ENCODE measurements at places on chromosomes 12 and 14.

DNA sequence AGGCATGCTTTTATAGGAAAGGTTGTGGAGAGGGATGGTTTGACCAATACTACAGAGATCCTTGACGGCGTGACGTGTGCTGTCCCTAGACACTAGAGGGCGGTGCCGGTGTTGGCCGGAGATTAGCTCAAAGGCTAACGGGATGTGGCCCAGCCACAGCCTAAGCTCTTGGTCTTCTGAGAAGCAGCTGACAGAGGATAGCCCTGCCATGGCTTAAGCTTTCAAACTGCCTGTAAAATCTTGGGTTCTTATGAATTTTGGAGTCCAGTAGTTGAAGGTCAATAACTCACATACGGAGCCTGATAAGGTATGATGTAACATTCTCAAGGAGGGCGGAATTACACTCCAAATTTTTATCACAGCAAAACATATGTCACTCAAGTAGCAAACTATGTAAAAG is 515.7 kb upstream of the ATXN7L3B start:
- DNase-seq = no peak

- DNase-seq = no peak
These were observed 70.6 kb downstream of the TMEM132C start for GRCh38 chr12:128337431-128338170.

- DNase-seq = no peak
These were observed 46.9 kb downstream of the EFCAB11 start for GRCh38 chr14:89907655-89908054.

DNA sequence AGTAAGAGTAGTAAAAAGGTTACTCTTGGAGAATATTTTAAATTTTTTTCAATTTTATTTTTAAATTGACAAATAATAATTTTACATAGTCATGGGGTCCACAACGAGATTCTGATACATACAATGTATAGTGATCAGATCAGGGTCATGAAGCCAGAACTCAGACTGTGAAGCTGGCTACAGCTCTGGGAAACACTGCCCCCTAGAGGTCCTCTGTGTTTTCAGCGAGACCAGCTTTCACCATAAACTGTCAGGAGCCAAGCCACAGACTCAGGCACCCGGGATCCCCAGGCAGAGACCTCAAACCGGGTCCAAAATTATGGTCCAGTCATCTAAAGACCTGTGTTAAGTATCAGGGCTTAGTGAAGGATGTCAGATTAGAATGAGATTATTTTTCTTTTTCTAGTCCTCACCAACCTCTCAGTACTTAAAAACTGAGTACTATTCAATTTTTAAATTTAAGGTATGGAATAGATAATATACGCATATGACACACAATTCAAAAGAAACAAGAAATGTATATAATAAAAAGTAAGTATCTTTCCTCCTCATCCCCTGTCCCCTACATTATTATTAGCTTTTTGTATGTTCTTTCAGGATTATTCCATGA is 397.1 kb downstream of the MDGA2 start:
- DNase-seq = no peak

DNA sequence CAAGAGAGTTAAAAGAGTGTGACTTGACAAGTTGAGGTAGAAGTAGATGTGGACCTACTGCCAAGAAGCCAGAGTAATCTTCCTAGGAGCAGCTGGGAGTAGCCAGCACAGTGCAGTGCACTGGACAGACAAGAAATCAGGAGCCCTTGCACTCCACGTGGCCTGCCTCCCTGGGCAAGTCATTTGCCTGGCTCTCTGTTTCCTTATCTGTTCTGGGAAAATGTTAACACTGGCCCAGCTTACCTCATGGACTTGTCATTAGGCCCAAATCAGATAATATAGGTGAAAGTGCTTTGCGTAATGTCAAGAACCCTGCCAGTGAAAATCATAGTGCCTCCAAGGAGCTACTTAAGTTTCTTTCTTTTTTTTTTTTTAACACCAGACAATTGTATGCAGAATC is 19.2 kb downstream of the SLC7A8 start:
- no peak for DNase-seq

DNA sequence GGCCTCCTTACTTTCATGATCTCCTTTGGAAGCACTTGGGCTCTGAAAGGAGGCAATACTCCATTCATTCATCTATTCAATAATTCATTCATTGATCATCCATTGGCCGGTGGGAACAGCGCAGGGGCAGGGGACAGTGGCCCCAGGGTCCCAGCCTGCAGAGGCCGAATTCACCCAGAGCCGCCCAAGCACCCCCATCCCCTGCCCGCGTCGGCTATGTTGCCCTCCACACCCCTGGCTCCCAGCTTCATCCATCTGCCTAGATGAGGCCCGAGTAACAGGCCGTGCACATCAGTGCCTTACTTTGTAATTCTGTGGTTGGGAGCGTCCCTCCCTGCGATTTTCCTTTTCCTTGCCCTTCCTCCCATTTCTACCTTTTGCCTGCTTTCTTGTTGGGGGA is 3.2 kb downstream of the AMN start:
- no peak for DNase-seq

Data from CD4-positive, alpha-beta T cell (primary cell).